GM03348 (cell line): ENCODE measurements at places on chromosomes 1 and 21.

DNA sequence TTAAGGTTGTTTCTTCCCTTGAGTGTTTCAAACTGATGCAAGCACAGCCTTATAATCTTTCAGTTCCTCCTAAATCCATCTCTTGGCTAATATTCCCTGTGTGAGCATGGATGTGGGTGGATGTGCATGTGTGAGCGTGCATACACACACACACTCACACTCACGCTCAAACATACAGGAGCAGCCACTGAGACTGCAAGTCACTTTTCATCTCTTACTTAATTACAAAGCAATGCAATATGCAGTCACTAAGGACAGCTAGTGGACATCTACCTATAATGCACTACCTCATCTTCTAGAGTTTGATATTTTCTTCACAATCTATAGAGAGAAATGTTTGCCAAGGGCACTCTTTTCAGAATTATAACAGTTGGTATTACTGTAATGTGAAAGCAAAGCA lies 1.4 kb downstream of the ESRRG start:
- DNase-seq, result no peak

DNA sequence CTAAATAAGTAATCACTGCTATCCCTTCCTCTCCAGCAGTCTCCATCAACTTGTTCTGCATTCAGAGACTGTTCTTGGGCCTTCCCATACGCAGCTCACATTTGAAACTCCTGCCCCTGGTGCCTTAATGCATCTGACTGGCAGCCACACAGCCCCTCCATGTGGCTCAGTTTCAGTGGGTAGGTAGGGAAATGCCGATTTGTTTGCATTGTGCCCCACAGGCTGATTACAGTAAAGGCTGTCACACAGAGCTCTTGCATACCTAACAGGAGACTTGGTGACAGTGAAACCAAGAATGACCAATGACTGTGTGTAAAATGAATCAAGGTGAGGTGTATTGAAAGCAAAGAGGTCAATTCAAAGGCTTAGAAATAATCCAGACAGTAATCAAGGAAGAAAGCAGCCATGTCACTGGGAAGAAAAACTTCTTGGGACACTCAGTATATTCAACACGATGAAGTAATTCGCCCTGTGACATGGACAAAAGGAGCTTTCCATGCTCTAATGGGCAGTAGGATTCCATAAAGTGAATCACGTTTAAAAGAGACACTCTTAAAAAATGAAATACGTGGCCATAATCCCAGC lies 12.7 kb upstream of the B3GALNT2 start:
- no peak for DNase-seq

DNA sequence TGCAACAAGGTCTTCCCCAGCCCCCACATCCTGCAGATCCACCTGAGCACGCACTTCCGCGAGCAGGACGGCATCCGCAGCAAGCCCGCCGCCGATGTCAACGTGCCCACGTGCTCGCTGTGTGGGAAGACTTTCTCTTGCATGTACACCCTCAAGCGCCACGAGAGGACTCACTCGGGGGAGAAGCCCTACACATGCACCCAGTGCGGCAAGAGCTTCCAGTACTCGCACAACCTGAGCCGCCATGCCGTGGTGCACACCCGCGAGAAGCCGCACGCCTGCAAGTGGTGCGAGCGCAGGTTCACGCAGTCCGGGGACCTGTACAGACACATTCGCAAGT lies 3.8 kb downstream of the ZBTB18 start:
- no peak for DNase-seq

DNA sequence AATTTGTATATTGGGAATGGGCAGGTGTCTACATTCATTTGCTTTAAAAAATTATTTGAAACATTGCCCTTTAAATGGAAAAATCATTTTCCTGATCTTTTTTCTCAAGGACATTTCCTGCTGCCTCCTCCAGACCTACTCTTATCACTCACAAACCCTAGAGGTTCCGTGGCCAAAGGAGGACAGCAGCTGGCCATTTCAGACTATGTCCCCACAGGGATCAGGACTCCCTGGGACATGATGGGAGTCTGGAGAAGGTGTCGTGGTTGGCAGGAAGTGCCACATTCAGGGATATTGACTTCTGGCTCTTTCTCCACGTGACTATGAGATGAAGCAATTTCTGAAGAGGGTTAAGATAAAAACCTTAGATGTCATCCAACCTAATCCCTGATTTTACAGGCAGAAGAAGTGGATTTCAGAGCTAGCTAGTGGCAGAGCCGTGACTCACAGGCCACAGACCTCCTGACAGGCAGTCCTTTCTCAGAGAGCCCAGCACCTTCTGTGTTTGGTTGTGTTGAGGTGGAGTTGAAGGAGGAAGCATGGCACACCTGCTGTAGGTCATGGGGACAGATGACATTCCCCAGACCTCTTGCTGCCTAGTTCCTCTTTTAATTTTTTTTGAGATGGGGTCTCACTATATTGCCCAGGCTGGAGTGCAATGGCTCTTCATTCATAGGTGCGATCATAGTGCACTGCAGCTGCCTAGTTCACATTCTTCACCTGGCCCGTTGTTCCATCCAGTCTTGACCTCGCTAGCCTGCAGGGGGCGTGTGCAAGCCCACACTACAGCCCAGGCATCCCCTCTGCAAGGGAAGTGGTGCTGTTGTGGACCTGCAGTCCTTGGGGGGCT lies 25.5 kb upstream of the IL10 start:
- no peak for DNase-seq

- no peak for DNase-seq
These were observed 211.0 kb downstream of the PATJ start for GRCh38 chr1:61953076-61953789.

DNA sequence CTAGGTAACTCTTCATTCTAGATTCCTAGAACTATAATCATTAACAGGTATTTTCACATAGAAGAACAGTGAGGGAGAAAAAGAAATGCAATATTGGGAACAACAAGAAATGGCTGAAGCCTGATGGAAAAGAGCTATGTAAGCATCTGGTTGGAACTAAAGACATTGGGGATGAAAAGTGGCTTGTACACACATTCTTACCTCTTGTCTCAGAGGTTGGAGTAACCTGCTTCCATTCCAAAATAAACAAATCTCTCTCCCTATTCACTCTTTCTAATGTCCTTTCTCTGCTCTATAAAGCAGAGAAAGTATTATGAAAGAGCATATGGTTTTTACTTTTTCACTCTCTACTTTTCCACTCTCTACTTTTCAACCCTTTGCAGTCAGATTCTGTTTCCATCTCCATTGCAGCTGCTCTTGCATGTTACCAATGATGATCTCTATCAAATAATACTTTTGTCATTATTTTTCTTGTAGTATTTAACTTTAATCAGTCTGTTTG lies 37.5 kb downstream of the CMPK1 start:
- no peak for DNase-seq

GRCh38 chr1:175493321-175494010 lies 249.9 kb downstream of the TNR start:
- DNase-seq, result no peak

GRCh38 chr1:53110370-53111072 lies 31.9 kb downstream of the SLC1A7 start:
- DNase-seq, result peak; percentile 54

DNA sequence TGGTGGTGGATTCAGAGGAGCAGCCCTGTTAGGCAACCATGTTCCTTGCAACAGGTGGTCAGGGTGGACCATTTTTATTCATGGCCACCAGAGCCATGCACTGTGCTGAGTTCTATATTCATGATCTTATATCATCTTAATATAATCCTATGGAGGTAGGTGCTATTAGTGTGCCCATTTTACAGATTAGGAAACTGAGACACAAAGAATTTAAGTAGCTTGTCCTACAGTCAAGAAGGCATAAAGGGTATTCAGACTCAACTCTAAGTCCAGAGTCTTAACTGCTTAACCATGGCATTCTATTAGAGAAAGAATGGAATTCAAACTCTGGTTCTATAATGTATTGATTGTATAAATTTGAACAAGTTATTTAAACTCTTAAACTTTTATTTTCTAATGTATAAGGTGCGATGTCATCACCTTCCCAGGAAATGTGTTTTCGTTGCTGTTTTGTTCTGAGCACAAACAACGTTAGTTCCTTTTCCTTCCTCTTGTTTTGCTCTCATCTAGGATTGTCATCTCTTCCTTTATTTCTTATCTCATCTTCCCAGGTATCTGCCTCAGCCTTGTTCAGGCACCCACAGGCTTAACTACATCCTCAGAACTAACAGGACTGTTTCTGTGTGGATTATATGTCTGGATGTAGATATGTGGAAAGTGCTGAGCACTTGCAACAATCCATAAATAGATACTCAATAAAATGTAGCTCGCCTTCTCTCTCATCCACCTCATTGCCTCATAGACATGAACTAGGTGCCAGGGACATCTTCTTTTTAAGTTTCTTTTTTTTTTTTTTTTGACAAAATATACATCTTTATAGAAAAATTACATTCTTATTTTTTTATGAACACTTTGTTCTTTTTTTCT lies 207.1 kb downstream of the NFIA start:
- no peak for DNase-seq

GRCh38 chr1:36497207-36497606 lies 14.5 kb upstream of the CSF3R start:
- no peak for DNase-seq

GRCh38 chr1:97913506-97914139 lies 7.2 kb downstream of the DPYD start:
- no peak for DNase-seq

DNA sequence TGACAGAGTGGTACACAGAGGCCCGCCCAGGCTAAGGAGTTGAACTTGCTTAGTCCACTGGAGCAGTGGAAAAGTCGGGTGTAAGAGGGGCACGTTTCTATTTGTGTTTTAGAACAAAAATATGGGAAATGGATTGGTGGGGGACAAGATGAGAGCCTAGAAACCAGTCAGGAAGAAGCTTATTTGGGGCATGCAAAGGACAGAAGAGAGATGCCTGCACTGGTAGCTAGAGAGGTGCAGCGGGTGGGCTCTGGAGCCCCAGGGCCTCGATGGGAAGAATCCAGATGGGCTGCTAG lies 1.2 kb upstream of the LIN9 start:
- no peak for DNase-seq

DNA sequence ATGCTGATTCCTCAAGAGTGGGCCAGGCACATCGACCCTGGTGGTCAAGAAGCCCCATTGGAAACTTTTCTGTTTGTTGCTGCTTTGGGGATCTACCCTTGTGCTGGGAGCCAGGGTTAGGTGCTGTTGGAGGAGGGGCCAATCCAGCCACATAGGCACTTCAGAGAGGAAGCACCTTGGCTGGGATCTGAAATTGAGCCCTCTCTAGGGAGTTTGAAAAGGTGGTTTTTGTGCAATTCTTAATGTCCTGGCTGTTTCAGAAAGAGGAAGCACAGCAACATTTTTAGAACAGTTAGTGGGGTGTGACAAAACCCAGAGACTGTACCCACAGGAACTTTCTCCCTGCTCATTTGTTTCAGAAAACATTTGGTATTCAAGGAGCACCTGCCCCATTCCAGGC lies 17.2 kb upstream of the BEND5 start:
- no peak for DNase-seq

GRCh38 chr1:240074422-240074821 lies 17.3 kb upstream of the FMN2 start:
- DNase-seq, result no peak

- DNase-seq, result no peak
These were observed 27.5 kb downstream of the DMBX1 start for GRCh38 chr1:46517010-46517600.

DNA sequence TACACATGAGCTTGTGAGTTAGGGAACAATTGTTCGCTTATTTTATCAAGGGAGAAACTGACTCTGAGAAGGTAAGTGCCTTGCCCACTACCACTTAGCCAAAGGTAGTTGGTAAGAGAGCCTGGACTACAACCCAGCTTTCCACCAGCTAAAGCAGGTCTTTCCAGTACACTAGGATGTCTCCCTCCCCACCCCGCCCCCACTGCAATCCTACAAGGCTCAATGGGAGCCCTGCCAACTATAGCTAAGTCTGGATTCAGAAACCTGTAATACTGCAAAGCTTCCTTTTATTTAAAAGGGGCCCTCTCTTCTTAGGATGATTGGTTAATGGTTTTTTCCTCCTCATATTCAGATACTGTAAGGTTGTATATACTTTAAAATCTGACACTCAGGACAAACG lies 102.0 kb upstream of the C8B start:
- DNase-seq, result no peak

DNA sequence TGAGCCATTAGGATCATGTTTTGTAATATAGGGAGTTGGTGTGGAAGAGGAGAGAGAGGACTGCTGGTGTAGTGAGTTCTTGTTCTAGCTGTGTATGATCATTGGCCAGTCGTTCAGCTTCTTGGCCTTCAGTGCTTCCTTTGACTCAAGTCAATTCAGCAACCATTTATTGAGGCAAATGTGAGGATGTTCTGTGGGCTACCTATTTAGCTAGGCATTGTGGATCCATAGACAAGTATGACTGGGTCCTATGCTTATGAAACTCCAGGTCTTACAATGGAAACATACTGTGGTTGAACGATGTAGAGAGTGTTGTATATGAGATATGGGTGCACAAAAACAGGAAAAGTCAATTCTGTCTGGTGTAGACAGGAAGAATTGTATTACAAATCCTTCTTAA lies 41.7 kb downstream of the NFIA start:
- no peak for DNase-seq

DNA sequence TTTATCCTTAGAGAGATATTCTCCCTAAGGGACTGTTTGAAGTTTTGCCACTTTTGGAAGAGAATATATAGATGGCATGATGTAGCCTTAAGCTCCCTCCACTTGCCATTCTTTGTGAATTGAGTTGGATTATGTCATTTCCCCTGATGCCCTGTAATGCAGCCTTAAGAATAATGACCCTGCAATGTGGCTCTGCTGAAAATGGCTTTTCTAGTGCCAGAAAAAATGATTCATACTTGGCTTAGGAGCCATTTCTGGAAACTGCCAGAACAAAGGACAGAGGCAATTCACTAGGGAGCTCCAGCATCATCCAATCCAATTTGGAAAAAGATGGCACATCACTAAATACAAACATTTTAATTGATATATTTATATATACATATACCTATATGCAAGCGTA lies 265.3 kb downstream of the SPATA17 start:
- DNase-seq, result no peak

DNA sequence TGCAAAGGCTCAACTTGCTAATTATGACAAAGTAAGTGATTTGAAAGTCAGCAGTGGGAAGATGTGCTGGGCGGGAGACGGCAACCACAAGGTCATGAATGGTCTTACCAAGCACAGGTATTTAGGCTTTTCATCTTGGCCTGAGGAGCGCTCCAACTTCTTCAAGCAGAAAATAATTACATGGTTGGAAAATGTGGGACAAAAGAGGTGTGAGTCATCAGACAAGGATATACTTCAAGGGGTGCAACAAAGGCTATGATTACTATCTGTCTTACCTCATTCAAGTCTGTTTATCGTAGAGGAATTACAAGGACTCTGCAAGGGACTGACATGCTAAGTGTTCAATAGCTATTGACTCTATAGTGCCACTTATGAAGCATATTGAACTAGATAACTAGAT lies 2005.7 kb downstream of the MRPL39 start:
- no peak for DNase-seq

- no peak for DNase-seq
These were observed 299.5 kb upstream of the FMN2 start for GRCh38 chr1:239792157-239792556.
